ENCODE measurements at places on chromosomes 12 and 14. TPM values are rescaled to one million over a fixed set of nuclear protein-coding genes. Genes with fewer than 3 reads are reported as not detected.

SIX4 gene
- total RNA-seq, result not detected

NKX2-8 gene
- total RNA-seq, result not detected

SERPINA9 gene
- not detected for total RNA-seq

DNA sequence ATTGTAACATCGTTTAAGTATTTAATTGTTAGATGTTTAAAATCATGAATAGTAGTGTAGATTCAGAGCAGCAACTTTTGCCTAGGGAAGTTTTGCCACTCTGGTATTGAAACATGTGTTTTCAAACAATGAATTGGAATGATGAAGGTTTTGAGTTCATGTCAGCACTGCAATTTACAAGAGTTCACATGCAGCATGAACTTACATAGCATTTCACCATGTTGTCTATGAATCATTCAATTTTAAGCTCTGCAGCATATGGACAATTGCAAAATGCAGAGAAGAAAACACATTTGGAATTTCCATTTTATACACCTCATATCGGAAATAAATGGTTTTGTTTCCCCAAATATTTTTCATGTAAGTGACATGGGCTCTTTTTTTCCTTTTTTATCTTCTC, 170.7 kb upstream of the CDKN3 start:
- ATAC-seq, result no peak

GRCh38 chr14:26132061-26132645, 465.7 kb downstream of the NOVA1 start:
- ATAC-seq, result no peak

- no peak for ATAC-seq
These were observed 1108.6 kb downstream of the LRFN5 start for GRCh38 chr14:42715316-42715715.

DNA sequence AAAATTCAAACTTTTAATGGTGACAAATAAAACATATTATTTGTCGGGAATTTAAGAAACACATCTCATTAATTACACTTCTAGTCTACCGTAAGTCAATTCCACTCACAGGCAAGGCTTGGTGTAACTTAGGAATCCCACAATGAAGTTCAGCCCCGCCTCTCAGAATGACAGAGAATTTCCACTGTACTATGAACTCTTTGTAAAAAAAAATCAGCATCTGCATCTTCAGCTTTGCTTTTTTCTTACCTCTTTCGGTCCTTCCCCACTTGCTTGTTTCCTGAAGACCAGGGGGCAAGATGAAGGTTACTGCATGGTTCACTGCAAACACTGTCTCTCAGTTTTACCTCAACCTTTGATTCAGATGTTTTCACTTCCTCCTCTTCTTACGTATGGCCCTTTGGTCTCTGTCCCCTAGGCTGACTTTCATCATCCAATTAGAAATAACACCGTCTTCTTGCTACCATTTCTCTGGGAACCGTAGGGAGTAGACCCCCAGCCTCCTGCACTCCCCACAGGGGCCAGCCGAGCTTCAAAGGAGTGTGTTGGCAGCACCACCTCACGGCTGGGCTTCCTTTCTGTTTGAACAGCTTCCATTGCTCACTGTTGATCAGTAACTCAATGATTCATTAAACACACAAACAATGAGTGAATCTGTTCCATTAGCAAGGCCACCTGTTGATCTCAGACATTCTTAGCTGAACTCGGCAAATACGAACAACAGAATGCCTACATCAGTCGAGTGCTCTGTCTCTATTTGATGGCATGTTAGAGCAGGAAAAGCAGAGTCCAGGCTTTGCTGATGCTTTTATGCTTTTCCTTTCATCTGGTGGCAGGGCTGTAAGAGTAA, 343.0 kb downstream of the BMP4 start:
- no peak for ATAC-seq

GRCh38 chr14:75331471-75331870, 52.8 kb downstream of the FOS start:
- no peak for ATAC-seq

DNA sequence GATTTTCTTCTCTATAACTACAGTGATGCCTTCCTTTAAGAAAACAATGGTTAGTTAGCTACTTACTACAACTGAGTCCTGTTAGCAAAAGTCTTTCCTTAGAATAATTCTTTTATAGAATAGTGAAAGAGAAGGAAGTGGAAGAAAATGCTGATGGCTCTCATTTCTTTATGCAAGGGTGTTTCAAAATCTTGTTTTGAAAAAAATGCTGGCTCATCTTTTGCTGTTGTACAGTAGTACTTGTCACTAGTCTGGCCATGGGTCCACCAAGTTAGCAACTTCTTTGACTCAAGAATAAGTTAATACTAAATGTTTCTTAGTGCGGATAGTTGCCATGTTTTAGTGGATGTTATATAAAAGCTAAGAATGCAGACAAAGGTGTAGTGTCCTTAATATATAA, 225.4 kb downstream of the PTPRO start:
- ATAC-seq, result no peak

GRCh38 chr12:53775478-53776145, 23.8 kb upstream of the CISTR start:
- ATAC-seq, result no peak

GRCh38 chr14:76943072-76943471, 85.4 kb downstream of the IRF2BPL start:
- no peak for ATAC-seq

- ATAC-seq, result no peak
These were observed 126.7 kb upstream of the LGR5 start for GRCh38 chr12:71312768-71313403.

All from activated T-helper 17 cell treated with anti-CD3 and anti-CD28 coated beads, Interleukin-2, amount 50 U/mL, for 72 hours (primary cell).